T1000 (cell line): ENCODE measurements at places on chromosomes 13 and 19.

- no peak for DNase-seq
These were observed 37.8 kb upstream of the SOX1 start for GRCh38 chr13:112029143-112029542.

DNA sequence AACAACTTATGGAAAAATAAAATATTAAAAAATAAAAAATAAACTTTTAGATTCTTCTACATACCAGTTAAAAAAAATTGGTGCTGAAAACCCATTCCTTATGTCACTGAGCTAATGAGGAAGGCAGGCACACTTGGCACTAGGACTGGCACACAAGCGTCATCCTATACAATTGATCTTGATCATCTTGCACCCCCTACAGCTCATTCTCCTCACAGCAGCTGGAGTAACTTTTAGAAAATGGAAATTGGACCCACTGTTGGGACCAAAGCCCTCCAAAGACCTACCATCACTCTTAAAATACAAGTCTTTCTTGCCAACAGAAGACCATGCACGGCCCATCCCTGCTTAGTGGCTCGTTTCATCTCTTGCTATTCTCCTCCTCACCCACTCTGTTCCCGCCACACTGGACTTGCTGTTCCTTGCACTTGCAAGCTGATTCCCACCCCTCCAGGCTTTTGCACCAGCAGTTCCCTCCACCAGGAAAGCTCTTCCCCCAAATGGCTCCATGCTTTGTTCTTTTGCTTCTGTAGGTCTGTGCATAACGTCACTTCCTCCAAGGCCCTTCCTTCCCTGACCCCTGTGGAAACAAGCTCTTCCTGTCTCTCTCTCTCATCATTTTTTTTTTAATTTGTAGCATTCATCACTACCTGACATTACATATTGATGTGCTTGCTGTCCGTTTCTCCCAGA, 11.6 kb downstream of the CTU1 start:
- no peak for DNase-seq

- no peak for DNase-seq
These were observed 94.9 kb downstream of the ERCC5 start for GRCh38 chr13:102940770-102941169.

GRCh38 chr19:38263689-38264485, 486 bp upstream of the SPINT2 start:
- DNase-seq = peak; percentile 62

- DNase-seq = no peak
These were observed 21.5 kb downstream of the COLGALT1 start for GRCh38 chr19:17576758-17577456.

GRCh38 chr19:13861392-13861713, 15.6 kb upstream of the NANOS3 start:
- no peak for DNase-seq

DNA sequence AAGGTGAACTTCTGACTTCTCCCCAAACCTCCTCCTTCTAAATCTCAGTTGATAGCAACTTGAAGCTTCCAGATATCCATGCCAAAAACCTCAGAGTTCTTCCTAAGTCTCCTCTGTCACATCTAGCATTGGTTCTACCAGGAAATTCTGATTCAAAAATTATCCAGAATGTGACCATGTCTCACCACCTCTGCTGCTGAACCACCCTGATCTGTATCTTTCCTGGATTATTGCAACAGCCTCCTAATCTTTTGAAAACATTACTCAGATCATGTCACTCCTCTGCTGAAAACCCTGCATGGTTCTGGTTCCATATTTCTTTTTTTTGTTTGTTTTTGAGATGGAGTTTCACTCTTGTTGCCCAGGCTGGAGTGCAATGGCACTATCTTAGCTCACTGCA, 78.7 kb upstream of the TNFSF11 start:
- DNase-seq = no peak

- DNase-seq = no peak
These were observed 280.0 kb downstream of the SHISA2 start for GRCh38 chr13:25771641-25772478.

DNA sequence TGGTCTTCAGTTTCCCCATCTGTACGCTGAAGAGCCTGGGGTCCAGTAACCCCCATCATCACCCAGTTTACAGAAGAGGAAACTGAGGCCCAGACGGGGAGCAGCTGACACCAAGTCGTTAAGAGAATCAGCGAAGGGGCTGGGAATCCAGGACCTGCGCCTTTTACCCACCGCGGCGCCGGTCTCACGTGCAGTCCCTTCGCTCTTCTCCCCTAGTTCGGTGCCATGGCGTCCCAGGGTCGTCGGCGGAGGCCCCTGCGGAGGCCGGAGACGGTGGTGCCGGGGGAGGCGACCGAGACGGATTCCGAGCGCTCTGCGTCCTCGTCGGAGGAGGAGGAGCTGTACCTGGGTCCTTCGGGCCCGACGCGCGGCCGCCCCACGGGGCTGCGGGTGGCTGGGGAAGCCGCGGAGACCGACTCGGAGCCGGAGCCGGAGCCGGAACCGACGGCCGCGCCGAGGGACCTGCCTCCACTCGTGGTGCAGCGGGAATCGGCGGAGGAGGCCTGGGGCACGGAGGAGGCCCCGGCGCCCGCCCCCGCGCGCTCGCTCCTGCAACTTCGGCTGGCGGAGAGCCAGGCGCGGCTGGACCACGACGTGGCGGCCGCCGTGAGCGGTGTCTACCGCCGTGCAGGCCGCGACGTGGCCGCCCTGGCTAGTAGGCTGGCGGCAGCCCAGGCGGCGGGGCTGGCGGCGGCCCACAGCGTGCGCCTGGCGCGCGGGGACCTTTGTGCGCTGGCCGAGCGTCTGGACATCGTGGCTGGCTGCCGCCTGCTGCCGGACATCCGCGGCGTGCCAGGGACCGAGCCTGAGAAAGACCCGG, 698 bp downstream of the BLOC1S3 start:
- DNase-seq = no peak

DNA sequence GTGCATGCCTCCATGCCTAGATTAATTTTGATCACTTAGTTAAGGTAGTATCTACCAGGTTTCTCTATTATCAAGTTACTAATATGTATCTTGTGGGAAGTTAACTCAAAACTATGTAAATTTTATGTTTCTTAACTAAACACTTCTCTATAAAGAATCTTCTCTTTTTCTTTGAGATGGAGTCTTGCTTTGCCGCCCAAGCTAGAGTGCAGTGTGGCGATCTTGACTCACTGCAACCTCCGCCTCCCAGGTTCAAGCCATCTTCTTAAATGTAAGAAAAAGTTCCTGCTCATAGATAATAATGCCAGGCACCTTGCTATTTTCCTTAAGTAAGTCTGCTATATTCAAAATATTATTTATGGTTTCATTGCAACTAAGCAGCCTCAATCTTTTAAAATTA, 58.4 kb downstream of the ELF1 start:
- no peak for DNase-seq

- DNase-seq = no peak
These were observed 31.6 kb downstream of the SIGLEC7 start for GRCh38 chr19:51173681-51174080.

- DNase-seq = no peak
These were observed 4.2 kb upstream of the GIPR start for GRCh38 chr19:45663800-45664199.

DNA sequence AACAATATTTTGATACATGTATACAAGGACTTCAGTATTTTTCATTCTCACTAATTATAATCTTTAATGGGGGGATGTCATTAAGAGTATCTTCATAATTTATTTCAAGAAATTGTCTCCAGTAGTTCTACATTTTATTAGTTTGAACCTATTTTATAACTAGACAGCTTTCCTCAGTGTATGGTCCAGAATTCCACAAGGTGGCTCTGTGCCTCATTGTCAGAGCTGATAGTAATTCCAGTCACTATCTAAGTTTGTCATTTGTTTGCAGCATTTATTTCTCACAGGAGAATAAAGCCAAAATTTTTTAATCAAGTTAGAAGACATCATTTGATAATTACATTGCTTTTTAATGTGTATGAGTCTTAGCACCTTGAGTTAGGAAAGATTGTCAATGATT, 1633.0 kb upstream of the PCDH20 start:
- no peak for DNase-seq

DNA sequence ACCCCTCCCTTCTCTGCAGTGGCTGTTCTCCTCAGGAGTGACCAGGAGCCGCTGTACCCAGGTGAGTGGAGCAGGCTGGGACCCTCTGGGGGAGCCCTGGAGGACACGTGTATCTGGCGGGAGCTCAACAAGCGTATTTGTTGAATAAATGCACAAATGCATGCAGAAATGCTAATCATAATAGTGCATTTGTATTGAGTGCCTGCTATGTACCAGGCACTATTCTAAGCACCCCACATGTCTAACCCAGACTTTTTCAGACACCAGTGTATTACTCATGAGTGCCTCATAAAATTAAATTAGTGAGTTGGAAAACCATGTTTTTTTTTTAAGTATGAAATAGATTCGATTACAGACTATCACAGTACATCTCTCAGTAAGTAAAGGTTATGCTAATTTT, 7.9 kb downstream of the HPN start:
- no peak for DNase-seq

DNA sequence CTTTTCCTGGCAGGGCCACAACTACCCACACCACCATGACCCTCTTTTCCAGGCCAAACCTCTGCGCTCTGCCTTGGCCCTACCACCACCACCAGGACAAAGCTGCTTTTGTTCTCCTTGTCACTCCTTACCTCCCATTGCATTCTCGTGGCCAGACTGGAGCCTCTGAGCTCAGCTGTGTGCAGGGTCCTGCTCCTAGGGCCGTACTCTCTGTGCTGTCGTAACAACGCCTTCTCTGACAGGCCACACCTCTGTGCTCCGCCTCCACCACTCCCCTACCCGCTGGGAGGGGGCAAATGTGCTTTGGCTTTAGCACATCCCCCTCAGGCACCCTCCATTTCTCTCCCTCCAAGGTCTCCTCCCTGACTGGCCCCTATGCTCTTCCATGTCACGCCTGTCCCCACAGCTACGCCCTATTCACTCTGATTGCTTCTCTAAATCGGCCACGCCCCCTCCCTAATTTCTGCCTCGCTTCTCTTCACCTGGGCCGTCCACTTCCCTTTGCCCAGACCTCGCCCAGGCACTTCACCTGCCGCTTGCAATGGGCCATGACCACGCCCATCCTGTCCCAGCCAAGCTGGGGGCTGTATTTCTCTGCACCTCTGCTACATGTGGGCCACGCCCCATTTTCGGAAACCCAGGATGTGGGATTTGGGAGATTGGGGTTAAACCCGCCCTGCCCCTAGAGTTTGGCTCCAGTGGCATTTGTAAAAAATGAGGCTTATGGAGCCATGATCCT, 472.3 kb downstream of the KLF12 start:
- no peak for DNase-seq

DNA sequence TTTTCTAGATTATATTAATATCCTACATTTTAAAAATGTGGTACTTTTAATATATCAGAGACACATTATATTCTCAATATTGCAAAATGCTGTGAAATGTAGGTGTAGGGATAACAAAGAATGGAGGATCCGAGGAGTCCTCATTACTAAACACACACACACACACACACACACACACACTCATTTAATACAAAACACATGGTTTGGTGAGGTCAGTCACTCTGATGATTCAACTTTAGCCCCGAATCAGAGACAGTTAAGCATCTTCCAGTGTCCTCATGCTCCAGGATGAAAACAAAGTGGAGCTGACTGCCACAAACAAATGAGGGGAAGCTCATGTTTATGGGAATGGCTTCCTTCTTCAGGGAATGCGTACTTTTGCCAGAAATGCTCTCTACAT, 147.5 kb downstream of the CYSLTR2 start:
- no peak for DNase-seq

DNA sequence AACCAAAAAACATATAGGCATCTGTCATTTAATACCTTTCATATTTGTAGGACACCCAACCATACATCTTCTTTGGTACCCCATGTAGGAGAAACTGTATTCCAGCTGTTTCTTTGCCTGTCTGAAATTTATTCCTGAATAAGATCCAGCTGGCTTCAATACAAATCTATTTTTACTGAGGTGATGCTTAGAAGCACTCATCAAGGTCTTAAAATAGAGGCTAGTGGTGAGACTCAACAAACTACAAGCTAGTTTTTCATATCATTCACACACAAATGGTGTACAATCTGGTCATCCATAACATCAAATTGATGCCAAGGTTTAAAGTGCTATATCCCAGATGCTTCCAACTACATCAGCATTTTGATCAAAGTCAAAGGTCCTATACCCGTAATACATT, 1071.3 kb upstream of the MIR17HG start:
- no peak for DNase-seq

GRCh38 chr19:33430674-33431277, 57.3 kb downstream of the CEBPG start:
- no peak for DNase-seq

- DNase-seq = no peak
These were observed 68.7 kb downstream of the IPO5 start for GRCh38 chr13:98022210-98022609.

- no peak for DNase-seq
These were observed 21.2 kb upstream of the RBM26 start for GRCh38 chr13:79427265-79427664.

DNA sequence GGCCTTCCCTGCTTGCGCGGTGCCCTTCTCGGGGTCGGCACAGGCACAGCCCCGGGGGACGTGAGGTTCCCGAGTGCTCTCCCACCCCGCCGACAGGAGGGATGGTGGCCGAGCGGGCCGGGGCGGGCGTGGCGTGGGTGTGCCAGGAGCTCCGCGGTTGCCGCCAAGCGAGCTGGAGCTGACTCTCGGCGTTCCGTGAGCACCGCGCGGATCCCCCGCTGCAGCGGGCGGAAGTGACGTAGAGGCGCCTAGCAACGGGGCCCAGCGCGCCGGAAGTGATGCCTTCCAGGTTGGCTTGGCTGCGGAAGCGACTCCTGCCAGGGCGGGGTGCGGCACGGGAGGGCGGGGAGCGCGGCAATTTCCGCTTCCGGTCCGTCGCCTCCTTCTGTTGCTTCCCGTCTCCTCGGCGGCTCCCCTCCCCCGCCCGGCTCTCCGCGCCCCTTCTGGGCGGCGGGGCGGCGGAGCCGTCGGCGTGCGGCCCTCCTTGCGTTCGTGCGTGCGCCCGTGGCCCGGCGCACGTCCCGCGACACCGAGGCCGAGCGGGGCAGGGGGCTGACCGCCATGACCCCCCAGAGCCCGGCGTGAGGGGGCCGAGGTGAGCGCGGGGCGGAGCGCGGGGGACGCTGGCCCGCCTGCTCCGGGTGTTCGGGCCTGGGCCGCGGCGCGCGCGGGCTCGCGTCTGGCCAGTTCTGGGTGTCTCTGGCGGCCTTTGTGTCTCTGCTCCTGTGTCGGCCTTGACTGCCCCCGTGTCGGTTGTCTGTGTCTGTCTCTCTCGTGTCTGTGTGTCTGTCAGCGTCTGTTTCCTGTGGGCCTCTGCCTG, at the start of gene EPN1:
Gene EPN1 (plus strand): TSS at position 386 of the 820 bp plus-strand sequence. CDS start 3,402 bp downstream, outside the sequence.
- peak; percentile 89 for DNase-seq

GRCh38 chr13:22062478-22063205, 391.8 kb downstream of the FGF9 start:
- no peak for DNase-seq

DNA sequence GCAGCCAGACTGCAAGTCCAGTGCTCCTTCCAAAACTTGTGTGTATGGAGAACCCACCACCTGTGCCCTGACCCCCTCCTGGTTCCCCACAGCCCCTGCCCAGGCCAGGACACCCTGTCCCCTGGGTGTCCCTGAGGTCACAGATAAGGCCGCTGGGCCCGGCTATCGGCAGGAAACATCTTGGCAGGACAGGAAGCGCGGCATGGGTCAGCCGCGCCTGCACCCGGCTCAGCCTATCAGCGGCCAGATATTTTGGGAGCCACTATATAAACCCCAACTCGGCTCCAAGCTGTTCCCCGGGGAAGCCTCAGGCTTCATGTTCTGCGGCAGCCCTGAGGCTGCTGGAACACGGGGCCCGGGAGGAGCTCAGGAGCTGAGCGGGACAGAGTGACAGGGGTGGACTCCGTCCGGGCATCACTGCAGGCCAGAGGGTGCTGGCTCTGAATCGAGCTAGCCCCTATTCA, 60.8 kb downstream of the AP1M1 start:
- no peak for DNase-seq

- DNase-seq = no peak
These were observed 5.2 kb upstream of the ATP1A3 start for GRCh38 chr19:41999071-41999877.
